ENCODE measurements at places on chromosomes 13 and 19. TPM values are rescaled to one million over a fixed set of nuclear protein-coding genes. Genes with fewer than 3 reads are reported as not detected.

The SERP2 gene
- total RNA-seq: 5.5 TPM

The ATP4B gene
- total RNA-seq: 347 TPM

The NRTN gene
- total RNA-seq: not detected

The SHANK1 gene
- not detected for total RNA-seq

DNA sequence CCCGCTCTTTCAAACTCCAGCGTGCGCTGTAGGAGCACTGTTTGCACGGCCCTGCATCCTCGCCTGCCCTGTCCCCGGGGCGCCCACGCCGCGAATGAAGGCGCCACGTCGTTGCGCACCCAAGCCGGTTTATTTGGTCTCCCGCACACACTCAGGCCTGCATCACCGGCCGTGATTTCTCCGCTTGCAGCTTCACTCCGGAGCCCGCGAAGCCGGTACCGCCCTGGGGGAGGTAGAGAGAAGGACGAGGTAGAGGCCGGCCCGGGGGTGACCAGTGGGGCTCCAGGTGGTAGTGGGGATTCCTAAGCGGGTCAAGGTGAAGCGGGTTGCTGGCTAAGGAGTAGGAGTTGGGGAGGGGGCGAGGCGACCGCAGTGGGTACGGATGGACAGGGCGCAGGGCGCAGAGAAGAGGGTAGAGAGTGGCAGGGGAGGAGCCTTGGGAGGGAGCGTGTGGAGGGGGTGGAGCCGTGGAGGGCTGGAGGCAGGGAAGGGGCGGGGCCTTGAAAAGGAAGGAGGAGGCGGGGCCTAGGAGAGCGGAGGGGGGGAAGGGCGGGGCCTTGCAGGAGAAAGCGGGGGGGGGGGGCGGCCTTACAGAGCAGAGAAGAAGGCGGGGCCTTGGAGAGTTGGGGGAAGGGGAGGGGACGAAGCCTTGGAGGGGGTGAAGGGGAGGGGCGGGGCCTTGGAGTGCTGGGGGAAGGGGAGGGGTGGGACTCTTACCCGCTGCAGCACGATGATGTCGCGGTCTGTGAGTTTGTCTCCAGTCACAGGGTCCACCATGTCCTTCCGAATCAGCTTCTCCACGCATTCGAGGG, 24.6 kb downstream of the NOSIP start:
- peak; percentile 54 for DNase-seq

- no peak for DNase-seq
These were observed 780.9 kb upstream of the KLHL1 start for GRCh38 chr13:70889163-70889562.

GRCh38 chr13:80278706-80279105, 62.2 kb downstream of the SPRY2 start:
- DNase-seq: no peak

- no peak for DNase-seq
These were observed 57.3 kb downstream of the MTUS2 start for GRCh38 chr13:28877408-28877807.

GRCh38 chr13:24172071-24172470, 11.6 kb downstream of the SPATA13 start:
- DNase-seq: no peak

- DNase-seq: no peak
These were observed 44.6 kb upstream of the GPR183 start for GRCh38 chr13:99351772-99352171.

DNA sequence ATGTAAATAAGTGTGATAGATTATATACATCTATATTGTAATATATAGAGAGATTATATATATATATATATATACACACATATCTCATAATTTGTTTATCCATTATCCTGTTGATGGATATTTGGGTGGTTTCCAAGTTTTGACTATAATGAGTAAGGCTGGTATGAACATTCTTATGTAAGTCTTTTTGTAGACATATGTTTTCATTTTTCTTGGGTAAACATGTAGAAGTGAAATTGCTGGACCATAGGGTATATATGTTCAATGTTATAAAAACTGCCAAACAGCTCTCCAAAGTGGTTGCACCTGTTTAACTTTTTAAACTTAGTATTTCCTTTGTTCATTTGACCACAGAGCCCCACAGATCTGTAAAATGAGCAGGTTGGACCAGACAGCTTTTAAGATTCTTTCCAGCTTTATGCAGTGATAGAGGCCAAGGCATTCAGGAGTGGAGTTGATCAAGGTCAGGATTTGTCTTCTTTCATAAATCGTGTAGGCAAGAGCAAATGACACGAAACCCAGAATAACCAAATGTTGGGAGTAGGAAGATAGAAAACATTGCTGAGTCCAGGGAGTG, 21.7 kb upstream of the KATNAL1 start:
- no peak for DNase-seq

GRCh38 chr19:41999071-41999877, 5.2 kb upstream of the ATP1A3 start:
- peak; percentile 31 for DNase-seq

Measured in stomach (tissue), 19 donors.